ENCODE measurements at places on chromosomes 3 and 15.

DNA sequence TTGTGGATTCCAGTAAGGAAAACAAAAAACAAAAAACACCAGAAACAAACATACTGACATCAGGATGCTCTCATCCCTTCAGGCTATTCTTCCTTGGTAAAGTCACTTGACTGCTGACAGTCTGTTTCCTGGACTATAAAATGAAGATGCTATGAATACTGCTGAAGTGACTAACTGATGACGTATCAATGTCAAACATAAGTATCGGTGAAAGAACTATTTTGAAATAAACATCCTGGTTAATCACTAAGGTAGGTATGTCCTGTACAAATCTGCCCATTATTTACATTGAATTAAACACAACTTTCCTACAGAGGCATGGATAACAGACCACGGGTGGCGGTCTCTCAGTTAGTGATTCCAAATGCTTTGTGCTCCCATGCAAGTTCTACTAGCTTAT is 45.9 kb downstream of the CHAC1 start:
- DNase-seq, result no peak

DNA sequence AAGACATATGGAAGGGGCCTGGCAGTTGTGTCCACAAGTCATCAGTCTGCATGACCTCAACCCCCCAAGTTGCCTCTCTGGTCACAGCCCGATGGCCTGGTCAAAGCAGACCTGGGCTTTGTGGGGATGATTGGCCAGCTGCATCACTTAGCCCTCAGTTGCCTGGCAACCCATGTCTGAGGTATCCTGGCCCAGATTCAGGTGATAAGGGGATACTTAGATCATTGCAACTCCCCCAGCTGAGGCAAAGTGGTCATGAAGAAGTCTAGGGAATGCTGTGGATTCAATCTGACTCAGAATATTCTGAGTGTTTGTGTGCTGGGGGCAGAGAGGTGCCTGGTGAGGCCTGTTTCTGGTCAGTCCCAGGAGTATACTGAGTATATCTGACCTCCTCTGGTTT is 5.0 kb downstream of the GPR156 start:
- DNase-seq, result no peak

DNA sequence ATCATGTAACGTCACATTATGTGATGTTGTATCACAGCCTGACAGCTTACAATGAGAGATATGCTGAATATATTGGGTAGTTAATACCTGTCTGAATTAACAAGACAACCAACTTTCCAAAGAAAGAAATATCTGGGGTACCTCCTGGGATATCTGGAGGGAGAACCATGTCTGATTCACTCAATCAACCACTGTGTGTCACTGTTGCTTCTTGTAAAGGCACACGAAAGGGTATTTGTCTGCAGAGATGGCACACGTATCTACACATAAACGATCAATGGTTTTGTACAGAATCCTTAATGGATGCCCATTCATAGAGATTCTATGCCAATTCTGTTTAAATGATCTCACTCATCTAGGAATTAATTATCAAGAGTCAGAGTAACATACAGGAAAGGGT is 252.1 kb upstream of the TMCO5A start:
- no peak for DNase-seq

- DNase-seq, result no peak
These were observed 398.9 kb upstream of the NR2F2 start for GRCh38 chr15:95931619-95932018.

GRCh38 chr3:179825527-179826246 is 172.8 kb downstream of the USP13 start:
- DNase-seq, result no peak

GRCh38 chr3:95813244-95813643 is 1001.1 kb upstream of the EPHA6 start:
- DNase-seq, result no peak

- no peak for DNase-seq
These were observed 16.3 kb downstream of the XXYLT1 start for GRCh38 chr3:195254454-195255175.

DNA sequence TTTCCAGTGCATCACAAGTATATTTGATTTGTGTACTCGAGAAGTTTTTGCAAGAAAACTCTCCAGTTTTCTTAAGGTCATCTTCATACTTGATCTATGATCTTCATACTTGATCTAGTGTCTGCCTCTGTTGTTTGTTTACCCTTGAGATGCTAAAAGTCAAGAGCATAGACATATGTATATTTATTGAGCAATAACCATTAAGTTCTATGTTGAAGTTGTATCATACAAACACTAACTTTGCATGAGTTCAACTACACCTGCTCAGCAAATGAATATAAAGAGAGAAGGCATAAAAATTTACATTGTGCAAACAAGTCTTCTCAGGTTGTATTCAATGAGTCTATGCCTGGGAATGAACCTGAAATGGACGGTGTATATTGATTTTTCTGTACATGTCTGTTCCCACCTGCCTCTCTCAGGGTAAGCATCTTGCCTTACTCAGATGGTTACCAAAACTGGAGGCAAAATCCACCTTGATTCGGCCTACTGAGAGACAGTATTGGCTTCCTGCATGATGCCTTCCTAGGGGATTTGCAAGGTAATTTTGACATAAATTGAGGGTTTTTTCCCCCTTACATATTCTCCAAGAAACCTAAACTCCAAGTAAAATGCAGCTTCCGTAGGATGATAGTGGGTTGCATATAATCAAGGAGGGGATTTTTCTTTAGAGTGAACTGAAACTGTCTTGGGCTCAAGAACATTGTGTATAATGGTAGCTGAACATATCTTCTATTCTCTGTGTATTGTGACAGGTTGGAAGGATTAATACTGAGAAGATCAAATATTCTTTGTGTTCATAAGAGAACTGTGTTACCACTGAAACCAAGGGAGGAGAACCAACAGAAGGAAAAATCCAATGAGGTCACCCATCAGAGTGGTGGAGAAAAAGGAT is 110.4 kb downstream of the FILIP1L start:
- no peak for DNase-seq

DNA sequence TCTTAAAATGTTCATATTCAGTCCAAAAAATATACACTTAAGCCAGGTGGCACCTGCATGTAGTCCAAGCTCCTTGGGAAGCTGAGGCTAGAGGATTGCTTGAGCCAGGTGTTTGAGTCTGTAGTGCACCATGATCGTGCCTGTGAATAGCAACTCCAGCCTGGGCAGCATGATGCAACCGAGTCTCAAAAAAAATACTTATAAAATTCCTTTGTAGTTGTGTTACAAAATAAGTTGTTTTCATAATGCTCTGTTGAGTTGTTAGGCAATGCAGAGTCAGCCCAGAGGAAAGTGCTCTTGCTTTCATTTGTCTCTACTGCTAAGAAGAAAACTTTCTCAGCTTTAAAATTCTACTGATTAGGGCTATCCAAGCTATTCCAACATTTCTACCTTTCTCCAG is 442.8 kb upstream of the ARRDC4 start:
- DNase-seq, result no peak

DNA sequence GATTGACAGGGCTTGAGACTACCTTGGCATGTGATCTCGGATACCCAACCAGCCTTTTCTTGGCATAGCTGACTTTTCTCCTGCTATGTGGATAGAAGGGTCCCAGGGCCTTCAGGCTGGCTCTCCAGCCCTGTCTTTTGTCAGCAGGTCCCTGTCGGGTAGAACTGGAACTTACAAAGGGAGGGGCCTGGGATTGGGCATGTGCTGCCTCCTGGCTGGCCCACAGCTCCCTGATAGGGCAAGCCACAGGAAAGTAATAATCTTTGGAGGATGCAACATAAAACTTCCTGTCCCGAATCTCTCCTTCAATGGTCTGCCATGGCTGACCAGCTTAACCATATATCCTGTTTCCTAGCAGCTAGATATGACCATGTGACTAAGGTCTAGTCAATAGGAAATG is 89.1 kb downstream of the ABHD5 start:
- no peak for DNase-seq

DNA sequence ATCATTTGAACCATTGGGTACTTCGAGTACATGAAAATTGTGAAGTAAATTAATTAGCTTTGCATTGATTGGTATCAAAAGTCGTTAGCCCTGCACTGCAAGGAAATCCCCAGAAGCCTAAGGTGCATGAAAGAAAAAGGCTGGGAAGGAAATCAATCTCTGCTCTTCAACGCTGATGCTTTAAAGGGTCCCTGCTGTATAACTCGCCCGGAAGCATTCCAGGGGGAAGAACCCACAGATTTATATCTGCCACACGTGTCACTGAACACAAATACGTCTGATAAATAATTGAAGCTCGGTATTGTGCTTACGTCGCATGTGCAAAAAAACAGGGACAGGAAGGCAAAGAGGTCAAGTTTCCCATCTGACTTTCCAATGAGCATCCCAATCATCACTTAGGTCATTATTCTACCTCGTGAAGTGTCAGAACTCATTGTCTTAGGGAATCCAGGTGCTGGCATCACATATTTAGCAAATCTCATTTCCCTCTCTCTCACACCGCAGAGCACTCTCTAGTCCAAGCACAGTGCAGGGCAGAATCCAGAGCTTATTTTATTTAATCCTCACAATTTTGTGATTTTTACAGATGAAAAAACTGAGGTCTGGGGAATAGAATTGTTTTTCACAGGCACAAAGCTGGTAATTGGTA is 804.4 kb upstream of the CFAP20DC start:
- no peak for DNase-seq

DNA sequence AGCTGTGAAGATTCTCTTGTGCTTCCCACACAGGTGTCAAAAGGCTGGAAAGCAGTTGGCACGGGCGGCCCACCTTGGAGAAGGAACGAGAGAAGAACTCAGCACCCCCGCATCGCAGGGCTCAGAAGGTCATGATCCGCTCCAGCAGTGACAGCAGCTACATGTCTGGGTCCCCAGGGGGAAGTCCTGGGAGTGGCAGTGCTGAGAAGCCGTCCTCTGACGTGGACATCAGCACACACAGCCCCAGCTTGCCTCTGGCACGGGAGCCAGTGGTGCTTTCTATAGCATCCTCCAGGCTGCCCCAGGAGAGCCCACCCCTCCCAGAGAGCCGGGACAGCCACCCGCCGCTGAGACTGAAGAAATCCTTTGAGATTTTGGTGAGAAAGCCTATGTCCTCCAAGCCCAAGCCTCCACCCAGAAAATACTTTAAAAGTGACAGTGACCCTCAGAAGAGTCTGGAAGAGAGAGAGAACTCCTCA is 31.4 kb downstream of the STARD5 start:
- peak; percentile 67 for DNase-seq

DNA sequence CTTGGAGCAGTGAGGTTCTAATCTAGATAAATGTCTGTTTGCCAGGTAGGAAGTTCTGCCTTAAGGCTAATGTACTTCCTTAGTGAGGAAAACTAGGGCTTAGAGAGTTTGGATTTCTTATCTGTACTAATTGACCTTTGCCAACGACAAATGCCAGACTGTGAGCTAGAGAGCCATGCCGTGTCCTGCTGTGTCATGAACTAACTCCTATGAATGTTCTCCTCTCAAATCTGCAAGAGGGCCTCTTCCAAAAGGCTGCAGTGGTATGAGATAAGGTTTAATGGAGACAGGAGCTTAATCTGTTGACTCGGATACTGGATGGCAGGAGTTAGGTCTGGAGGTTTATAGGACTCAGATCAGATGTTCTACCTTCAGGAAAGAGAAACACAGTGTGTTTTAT is 524.9 kb downstream of the NTRK3 start:
- no peak for DNase-seq

GRCh38 chr3:10262027-10262426 is 13.8 kb downstream of the TATDN2 start:
- DNase-seq, result no peak

GRCh38 chr3:79032686-79033318 is 735.0 kb downstream of the ROBO1 start:
- no peak for DNase-seq

DNA sequence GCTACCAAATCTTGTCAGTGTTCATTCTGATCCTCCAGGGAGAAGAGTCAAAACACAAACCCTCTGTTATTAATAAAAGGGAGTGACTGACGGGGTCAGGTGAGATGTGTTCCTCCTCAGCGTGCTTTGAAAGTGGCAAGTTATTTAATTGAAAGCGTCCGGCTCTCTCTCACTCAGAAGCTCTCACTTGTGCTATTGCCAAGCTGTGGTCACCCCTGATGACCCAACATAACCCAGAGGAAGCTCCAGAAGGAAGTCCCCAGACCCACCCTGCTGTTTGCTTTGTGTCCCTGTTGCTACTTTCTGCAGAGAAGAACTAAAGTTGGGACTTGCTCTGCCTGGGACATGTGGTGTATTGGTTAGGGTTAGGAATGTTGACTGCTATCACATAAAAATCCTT is 235.6 kb downstream of the EDEM1 start:
- DNase-seq, result no peak

GRCh38 chr3:188380722-188381121 is 226.8 kb downstream of the LPP start:
- no peak for DNase-seq

- no peak for DNase-seq
These were observed 16.4 kb downstream of the PTPRG start for GRCh38 chr3:61577760-61578159.

GRCh38 chr3:130895690-130896488 is 2.0 kb downstream of the ATP2C1 start:
- DNase-seq, result no peak

GRCh38 chr15:62624547-62625378 is 417.8 kb upstream of the TPM1 start:
- DNase-seq, result no peak

DNA sequence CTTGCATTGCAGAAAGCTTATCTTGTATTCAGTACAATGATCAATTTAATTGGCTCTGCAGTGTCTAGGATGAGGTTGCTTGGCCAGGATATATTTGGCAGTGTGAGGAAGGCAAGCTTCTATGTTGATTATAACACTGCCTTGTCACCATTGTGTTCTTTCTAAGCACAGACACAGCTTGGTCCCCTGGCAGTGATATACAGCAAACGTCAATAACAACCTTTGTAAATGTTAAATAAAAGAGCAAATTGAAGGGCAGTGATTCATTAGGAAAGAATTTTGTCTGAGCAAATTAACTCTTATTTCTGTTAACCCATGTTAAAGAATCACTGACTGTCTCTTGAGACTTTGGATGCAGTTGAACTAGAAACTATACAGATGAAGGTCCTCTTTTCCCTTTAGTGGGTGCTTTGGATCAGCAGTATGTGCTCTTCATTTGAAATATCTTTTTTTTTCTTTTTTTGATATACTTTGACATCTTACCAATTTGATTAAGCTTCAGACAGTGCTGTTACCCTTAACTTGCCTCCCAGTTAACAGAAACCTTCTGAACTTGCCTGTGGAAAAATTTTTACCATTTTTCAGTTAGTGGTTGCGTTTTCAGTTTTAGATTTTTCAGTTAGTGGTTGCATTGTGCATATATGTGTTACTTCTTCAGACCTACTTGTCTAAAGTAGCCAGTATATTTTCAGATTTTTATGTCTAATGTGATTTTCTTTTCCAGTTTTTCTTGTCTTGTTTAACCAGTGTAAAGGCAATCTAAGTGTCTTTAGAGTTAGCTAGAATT is 199.8 kb downstream of the TCF12 start:
- DNase-seq, result no peak

DNA sequence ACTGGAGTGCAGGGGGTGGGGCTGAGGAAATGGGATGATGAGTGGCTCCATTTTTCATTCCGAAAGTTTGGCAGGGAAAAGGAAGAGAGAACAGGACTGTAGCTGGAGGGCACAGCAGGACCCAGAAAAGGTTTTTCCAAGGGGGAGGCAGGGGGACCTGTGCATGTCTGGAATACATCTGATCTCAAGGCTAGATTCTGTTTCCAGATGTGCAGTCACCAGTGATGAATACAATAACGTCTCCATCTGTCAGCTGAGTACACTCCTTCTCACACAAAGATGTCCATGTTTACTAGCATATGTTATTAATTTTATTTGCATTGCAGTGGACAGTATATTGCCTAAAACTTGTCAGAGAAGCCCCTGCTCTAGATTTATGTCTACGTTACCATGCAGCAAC is 39.9 kb upstream of the PRTG start:
- no peak for DNase-seq

GRCh38 chr3:72789786-72790185 is 58.5 kb downstream of the SHQ1 start:
- no peak for DNase-seq

- no peak for DNase-seq
These were observed 30.4 kb upstream of the LIMD1 start for GRCh38 chr3:45564172-45564571.
